ENCODE measurements at places on chromosomes 16 and 17.
A peak's percentile ranks its signal among the peaks of the same experiment; 100 is the strongest.

DNA sequence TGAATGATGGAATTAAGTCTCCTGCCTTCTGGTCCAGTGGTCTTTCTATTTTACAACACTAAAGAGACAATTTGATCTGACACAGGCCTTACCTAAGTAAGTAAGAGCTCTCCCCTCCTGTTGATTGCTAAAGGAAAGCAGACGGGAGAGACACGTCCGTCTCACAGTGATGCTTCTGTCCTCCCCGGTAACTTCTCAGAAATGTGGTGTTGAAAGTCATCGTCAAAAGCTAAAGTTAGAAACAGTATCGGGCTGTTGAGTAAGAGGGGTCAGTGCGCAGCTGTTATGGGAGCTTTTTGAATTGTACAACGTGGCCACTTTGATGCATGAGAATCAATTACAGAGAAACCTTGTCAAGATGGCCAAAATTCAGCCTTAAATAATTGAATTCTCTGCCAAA is 1.9 kb upstream of the RBFOX1 start:
- DNase-seq = no peak

DNA sequence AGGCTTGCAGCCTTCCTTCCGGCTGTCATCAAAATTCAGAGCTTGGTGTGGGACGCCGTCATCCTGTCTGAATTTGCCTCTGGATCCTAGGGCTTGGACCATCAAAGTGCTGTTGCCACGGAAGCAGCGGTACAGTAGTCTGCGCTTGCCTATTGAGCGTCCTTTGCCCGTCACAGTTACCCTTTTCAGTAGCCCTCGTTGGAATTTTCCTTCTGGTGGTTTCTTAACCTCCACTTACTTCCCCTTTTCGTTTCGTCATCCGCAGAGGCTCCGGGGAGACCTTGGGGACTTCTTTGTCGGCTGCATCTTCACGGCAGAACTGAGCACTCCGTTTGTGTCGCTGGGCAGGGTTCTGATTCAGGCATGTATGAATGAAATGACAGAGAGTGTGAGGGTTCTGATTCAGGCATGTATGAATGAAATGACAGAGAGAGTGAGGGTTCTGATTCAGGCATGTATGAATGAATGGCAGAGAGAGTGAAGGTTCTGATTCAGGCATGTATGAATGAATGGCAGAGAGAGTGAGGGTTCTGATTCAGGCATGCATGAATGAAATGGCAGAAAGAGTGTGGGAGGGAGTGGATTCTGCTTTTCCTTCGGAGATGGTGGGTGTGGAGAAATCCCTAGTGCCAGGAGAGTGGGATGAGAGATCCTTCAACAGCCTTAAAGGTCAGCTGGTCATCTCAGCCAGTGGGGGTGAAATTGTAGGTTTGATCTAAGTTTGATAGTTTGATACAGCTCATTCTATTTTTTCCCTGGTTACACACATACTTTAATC is 8.0 kb downstream of the TLCD3A start:
- DNase-seq = peak; percentile 17

DNA sequence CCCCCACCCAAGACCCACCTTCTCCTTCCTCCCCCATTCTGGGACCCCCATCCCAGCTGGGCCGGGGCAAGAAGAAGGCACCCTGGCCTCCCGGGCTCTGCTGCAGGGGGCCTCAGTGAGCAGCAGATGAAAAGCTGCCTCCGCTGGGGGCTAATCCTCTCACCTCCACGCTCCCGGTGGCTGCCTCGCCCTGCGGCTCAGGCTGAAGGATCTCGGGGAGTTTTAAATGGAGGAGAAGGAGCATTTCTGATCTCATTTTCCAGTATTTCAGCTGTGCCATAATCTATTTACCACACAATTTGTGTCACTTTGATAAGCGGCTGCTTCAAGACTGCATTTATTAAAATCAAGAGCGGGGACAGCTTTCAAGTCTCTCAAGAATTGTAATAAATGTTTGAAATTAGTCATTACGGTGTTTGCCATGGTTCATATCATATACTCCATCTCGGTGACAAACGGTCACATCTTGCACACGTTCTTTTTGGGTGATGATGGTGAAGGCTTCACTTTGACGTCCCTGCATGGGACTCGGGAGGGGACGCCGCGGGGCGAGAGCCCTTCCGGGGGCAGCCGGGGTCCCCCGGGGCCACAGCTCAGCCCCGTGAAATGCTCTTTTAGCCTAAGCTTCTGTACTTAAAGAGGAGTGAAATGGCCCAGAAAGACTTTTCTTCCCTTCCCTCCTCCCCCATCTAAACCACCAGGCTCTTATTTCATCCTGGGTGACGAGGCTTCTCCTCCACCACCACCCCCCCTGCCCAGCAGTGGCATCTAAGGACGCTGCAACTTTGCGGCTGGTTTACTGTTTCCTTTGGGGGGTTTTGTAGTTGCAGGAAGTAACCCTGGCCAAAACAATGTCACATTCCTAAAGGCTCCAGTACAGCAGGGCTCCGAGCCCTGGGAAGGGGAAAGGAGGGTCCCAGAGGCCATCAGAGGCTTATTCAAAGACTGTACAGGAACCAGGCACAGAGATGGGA is 313.1 kb upstream of the TNRC6C start:
- DNase-seq = peak; percentile 58

GRCh38 chr17:7313890-7314718 is 1.1 kb downstream of the GPS2 start:
- no peak for DNase-seq

- DNase-seq = no peak
Measured at GRCh38 chr17:42530952-42531454, 5.0 kb upstream of the NAGLU start.

Data from stimulated activated CD4-positive, alpha-beta T cell treated with anti-CD3 and anti-CD28 coated beads, Interleukin-4, amount 100 ng/mL, for 24 hours (primary cell).